Mesendoderm (in vitro differentiated cells): ENCODE measurements at places on chromosomes 4 and X.
A peak's percentile ranks its signal among the peaks of the same experiment; 100 is the strongest.

DNA sequence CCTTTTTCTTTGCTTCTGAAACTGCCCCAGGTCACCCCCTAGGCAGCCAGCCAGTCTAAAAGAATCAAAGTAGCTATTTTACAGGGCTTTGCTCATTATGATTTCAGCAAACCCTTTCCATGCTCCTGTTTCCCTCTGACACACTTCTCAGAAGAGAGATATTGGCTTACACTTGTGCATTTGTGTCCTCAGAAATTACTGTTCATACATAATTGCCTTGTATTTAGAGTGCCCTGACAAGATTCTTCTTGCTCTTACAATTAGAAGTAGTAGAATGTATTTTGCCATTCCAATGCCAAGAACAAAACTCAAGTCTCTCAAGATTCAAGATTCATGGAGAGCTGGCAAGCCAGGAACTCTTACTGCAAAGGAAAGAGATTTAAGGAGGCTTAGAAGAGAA is 531.0 kb upstream of the ZFP42 start:
- H3K4me3 ChIP-seq: no peak overlapping the region
- H3K27me3 ChIP-seq: no peaks in the 10 kb centered on the region
- H3K4me1 ChIP-seq: no peaks in the 10 kb centered on the region

DNA sequence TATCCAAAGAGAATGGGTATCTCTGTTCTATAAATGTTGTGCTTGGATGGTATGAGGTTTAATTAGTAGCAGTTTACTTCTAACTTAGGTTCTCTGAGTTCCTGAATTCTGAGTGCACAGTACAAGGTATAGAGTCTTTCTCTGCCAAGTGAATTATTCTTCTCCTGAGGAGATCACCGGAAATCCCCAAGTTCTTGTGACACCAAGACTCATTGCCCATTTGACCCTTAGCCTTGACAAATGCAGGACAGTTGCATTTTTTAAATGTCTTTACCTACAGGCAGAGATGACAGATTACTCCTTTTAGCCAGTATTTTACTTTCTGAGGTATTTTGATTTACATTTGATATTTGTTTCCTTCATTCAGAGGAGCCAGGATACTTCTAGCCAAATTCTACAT is 72.9 kb downstream of the MAOA start:
- H3K4me1 ChIP-seq: no peaks in the 10 kb centered on the region
- H3K4me3 ChIP-seq: no peak overlapping the region
- no peaks in the 10 kb centered on the region for H3K27me3 ChIP-seq
- no peak for DNase-seq

DNA sequence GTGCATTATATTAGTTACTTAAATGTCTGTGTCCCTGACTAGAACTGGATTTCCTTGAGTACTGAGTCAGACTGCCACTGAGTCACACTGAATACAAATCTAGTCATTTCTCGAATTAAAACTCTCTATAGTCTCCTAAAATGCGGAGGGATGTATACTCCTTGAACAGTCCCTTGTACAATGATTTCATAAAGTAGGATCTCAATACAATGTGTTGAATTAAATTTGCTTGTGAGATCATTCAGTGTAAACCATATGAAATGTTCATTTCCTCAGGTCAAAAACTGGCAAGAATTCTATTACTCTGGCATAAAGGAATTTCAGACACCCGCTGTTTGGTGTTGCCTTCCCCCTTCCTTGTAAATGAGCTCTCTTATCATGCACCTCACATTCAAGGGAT is 17.5 kb upstream of the FAM241A start:
- H3K27me3 ChIP-seq: no peaks in the 10 kb centered on the region
- H3K36me3 ChIP-seq: no peaks in the 10 kb centered on the region

- H3K36me3 ChIP-seq: no peaks in the 10 kb centered on the region
- H3K4me1 ChIP-seq: no peaks in the 10 kb centered on the region
- no peak overlapping the region for H3K27ac ChIP-seq
- H3K4me3 ChIP-seq: no peak overlapping the region
- no peaks in the 10 kb centered on the region for H3K27me3 ChIP-seq
Measured at GRCh38 chrX:30504309-30504708, 73.3 kb downstream of the TASL start.

DNA sequence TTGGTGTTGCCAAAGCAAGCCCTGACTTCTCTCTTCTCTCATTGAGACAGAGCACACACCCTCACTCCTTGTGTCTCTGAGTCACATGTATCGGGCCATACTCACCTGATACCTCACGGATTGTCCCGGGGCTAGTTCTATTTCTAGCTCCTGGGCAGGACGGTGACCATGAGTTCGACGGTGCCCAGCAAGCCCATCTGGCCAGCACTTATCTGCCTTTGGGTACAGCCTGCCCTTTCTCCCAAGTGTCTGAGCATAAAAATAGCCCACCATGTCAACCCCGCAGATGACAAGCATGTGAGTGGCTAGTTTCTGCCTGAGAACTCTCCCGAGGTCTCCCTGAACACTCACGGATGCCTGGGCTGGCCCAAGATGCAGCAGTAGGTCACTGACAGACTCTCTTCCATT is 158.5 kb downstream of the DHRSX start:
- no peak for DNase-seq
- H3K27me3 ChIP-seq: no peaks in the 10 kb centered on the region
- H3K36me3 ChIP-seq: peaks cover 1% of the 10 kb centered on the region
- no peaks in the 10 kb centered on the region for H3K4me1 ChIP-seq
- no peak overlapping the region for H3K4me3 ChIP-seq
- H3K27ac ChIP-seq: no peak overlapping the region

DNA sequence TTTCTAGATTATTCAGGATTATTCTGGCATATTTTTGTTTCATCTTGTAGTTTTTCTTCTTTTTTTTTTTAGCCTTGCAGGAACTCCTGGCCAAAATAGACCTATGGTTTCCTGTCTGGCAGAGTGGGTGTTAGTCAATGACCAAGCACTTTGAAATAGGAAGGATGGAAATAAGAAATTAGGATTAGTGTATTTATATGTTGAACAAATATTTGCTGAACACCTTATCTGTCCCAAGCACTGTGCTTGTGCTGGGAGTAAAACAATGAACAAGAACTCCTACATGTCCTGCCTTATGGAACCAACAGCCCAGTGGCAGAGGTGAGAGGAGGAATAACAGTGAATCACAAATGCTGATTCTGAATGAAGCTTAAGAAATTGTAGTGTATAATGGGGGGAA is 4.5 kb downstream of the MMRN1 start:
- no peak overlapping the region for H3K27ac ChIP-seq
- H3K4me1 ChIP-seq: no peaks in the 10 kb centered on the region
- H3K4me3 ChIP-seq: no peak overlapping the region
- H3K36me3 ChIP-seq: no peaks in the 10 kb centered on the region
- no peaks in the 10 kb centered on the region for H3K27me3 ChIP-seq

- no peaks in the 10 kb centered on the region for H3K27me3 ChIP-seq
- no peaks in the 10 kb centered on the region for H3K36me3 ChIP-seq
- H3K4me1 ChIP-seq: peaks cover 3% of the 10 kb centered on the region
- no peak for DNase-seq
- no peak overlapping the region for H3K27ac ChIP-seq
Measured at GRCh38 chrX:70169281-70169680, 8.0 kb upstream of the DGAT2L6 start.

- H3K4me1 ChIP-seq: no peaks in the 10 kb centered on the region
- H3K36me3 ChIP-seq: no peaks in the 10 kb centered on the region
- no peak for DNase-seq
- H3K27ac ChIP-seq: no peak overlapping the region
- H3K27me3 ChIP-seq: no peaks in the 10 kb centered on the region
Measured at GRCh38 chr4:78040431-78040830, 16.7 kb upstream of the FRAS1 start.

DNA sequence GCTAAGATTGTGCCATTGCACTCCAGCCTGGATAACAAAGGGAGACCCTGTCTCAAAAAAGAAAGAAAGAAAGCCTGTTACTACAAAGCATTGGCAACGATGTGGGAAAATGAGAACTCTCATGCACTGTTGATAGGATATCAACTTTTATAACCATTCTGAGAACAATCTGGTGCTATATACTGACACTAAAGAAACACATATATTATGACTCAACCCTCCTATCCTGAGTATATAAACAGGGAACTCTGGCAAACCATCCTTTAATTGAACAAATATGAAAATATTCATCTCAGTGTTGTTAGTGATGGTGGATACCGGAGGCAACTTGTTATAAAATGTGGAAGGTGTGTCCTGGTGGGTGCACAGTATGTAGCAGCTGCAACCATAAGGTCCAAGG is 53.0 kb upstream of the SOD3 start:
- DNase-seq: no peak
- H3K4me3 ChIP-seq: no peak overlapping the region
- no peaks in the 10 kb centered on the region for H3K27me3 ChIP-seq

DNA sequence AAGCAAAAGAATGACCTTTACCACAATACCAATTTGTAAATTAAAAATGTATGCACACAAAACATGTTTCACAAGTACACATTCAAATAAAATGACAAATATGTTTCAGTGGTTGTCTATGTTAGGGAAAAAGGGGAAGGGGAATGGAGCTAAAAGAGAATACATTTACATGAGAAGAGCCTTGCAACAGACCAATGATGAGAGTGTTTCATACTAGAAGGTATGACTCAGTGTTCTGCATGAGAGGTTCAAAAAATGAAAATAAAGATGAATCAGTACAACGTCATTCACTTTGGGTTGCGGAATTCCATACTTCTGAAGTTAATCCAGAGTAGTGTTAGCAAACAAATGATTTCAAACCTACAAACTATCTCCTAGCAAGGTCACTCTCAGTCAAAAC is 51.7 kb downstream of the RPGR start:
- H3K4me3 ChIP-seq: no peak overlapping the region
- no peaks in the 10 kb centered on the region for H3K36me3 ChIP-seq
- H3K27me3 ChIP-seq: no peaks in the 10 kb centered on the region
- H3K4me1 ChIP-seq: no peaks in the 10 kb centered on the region
- no peak for DNase-seq

DNA sequence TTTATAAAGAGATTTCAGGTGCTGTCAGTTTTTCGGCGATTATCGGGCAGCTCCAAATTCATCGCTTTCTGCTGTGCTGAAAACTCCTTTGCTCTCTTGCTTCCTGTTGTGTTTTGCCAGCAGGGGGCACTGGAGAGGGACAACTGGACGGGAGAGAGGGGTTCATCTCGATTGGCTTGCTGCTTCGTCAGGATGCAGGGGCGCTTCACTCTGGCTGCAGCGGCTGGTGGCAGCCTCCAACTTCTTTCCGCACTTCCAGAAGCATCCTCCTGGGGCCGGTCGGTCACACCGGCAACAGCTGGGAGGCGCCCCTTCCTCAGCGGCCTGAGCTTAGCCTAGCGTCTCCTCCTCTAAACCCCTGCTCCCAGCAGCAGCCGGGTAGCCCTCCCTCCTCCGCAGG is 29.5 kb downstream of the MSL3 start:
- H3K27me3 ChIP-seq: no peaks in the 10 kb centered on the region
- peak; percentile 93 for DNase-seq
- H3K4me1 ChIP-seq: no peaks in the 10 kb centered on the region
- no peak overlapping the region for H3K27ac ChIP-seq
- H3K36me3 ChIP-seq: no peaks in the 10 kb centered on the region
- H3K4me3 ChIP-seq: no peak overlapping the region

- no peak for DNase-seq
- H3K27ac ChIP-seq: no peak overlapping the region
- no peaks in the 10 kb centered on the region for H3K4me1 ChIP-seq
- H3K4me3 ChIP-seq: no peak overlapping the region
Measured at GRCh38 chr4:132218406-132218805, 930.7 kb upstream of the PCDH10 start.

DNA sequence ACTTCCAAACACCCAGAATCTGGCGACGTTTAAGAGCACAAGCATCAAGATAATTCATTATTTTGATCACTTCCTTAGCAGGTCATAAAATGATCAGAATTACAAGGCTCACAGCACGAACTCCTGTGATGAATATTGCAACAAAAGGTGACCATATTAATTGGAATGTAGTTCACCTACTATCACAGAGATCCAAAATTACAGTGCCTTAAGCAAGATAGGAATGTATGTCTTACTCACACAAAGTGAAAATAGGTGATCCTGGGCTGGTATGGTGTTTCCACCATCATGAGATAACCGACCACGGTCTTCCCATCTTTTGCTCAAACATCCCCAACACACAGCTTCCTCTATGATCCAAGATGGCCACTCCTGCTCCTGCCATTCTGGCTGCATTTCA is 131.2 kb downstream of the SCFD2 start:
- H3K27ac ChIP-seq: no peak overlapping the region
- no peaks in the 10 kb centered on the region for H3K27me3 ChIP-seq

DNA sequence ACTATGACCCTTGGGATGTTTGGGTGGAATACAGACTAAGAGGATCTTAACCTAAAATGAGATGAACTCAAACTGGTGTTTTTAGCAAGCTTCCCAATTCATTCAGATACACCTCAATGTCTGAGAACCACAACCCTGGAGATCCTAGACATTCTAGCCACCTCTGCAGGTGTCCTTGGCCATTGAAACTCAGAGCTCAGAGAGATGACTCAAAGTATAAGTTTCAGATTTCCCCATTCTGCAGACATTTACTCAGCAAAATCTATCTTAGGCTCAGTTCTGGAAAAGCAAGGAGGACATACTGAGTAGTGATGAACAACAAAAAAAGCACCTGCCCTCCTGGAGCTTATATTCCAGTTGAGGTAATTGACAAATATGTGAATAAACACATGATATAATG is 47.8 kb downstream of the COMMD8 start:
- H3K4me3 ChIP-seq: no peak overlapping the region
- peaks cover 2% of the 10 kb centered on the region for H3K4me1 ChIP-seq
- H3K36me3 ChIP-seq: no peaks in the 10 kb centered on the region
- no peaks in the 10 kb centered on the region for H3K27me3 ChIP-seq

GRCh38 chr4:88106205-88106604 is 52.2 kb downstream of the ABCG2 start:
- no peaks in the 10 kb centered on the region for H3K27me3 ChIP-seq
- no peak overlapping the region for H3K27ac ChIP-seq
- no peaks in the 10 kb centered on the region for H3K36me3 ChIP-seq
- no peaks in the 10 kb centered on the region for H3K4me1 ChIP-seq
- no peak overlapping the region for H3K4me3 ChIP-seq
- no peak for DNase-seq

- H3K27me3 ChIP-seq: no peaks in the 10 kb centered on the region
- no peaks in the 10 kb centered on the region for H3K4me1 ChIP-seq
- DNase-seq: no peak
Measured at GRCh38 chr4:34309383-34309906, 1934.9 kb downstream of the ARAP2 start.

DNA sequence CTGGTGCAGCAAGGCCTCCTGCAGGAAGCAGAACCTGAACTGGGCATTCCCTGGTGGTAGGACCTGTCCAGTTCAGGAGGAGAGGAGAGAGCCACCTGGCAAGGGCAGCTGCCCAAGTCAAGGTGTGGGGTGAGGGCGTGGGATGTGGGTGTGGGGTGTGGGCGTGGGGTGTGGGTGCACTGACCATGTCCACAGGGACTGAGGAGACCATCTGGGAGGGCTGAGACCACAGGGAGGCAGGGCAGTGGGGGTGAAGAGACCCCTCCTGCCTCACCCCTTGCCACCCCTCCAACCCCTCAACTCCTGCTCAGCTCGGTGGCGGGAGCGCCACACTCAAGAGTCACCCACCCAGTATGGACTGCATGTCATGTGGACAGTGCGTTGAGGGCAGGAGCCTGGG is 117.9 kb downstream of the CPZ start:
- DNase-seq: no peak
- H3K4me1 ChIP-seq: no peaks in the 10 kb centered on the region
- no peaks in the 10 kb centered on the region for H3K27me3 ChIP-seq
- no peaks in the 10 kb centered on the region for H3K36me3 ChIP-seq
